ENCODE measurements at places on chromosomes 1 and 21.

DNA sequence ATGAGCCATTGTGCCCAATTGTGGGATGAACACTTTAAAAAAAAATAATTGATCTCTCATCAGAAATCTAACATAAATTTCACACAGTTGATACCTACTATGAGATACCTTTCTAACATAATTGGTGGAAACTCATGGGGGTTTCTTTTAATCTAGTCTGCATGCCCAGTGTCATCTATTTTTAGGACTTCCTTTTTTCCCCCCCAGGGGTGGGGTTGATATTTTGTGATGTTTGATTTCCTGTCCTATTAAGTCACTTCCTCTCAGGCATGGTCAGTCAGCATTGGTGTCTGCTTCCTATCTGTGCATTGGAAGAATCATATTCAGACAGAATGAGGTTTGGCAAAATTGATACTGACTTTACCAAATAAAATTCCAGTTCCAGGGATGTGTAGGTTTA is 21.5 kb downstream of the NFYC start:
- DNase-seq: no peak

DNA sequence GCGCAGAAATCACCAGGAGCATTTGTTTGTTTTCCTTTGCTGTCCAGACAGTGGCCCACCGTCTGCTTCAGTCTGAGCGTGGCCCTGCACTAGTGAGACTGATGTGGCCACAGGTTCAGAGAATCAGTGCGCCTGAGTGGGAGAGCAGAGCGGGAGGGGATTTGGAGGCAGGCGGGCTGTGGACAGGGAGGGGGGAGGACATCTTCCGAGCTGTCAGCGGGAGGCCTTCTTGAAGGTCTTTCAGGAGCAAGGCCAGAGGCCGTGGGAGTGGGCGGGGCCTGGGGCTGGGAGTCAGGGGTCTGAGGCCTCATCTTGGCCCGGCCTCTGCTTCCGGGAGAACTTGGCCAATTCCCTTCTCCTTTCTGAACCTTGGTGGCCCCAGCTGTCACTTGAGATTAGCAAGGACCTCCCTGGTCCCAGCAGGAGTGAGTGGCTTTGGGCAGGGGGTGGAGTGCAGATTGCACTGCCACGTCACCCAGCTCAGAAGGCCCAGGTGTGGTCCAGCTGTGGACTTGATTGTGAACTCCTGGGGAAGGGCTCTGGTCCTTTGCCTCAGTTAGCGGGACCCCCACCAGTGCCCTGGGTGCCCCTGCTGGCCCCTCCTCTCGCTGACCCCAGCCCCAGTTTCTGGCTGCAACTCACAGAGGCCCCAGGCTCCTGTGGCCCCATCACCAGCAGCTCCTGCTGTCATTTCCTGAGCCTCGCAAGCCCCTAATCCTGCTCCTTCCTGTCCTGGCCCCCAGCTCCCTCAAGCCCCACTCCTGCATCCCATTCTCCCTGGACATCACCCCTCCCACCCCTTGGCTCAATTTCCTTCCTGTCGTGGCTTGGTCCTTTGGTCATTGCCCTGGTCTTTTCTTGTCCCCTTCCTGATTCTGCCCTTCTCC is 8.4 kb downstream of the TNFRSF1B start:
- DNase-seq: no peak

- DNase-seq: no peak
These were observed 140.1 kb downstream of the C1orf94 start for GRCh38 chr1:34316773-34317172.

GRCh38 chr1:48371598-48371997 is 100.4 kb downstream of the SPATA6 start:
- DNase-seq: no peak

DNA sequence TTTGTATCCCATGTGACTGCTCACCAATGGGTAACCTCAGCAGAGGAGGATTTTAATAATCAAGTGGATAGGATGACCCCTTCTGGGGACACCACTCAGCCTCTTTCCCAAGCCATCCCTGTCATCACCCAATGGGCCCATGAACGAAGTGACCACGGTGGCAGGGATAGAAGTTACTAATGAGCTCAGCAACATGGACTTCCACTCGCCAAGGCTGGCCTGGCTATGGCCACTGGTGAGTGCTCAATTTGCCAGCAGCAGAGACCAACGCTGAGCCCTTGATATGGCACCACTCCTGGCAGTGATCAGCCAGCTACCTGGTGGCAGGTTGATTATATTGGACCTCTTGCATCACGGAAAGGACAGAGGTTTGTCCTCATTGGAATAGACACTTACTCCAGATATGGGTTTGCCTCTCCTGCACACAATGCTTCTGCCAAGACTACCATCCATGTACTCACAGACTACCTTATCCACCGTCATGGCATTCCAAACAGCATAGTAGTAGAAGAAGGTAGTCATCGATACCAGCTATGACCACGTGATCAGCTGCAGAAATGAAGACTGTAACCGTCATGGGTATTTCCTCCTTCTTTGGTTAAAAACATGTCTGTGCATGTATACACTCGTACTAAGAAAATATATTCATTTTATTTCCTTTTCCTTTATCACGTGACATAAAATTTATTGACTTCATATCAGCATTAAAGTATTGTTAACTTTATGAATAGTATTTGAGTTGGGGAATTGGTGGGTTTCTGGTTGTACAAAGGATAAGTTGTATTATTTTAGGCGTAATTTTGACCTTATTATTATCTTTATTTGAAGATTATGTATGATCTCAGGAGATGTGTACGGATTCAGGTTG is 562.6 kb downstream of the PTPRU start:
- DNase-seq: no peak

GRCh38 chr1:93440706-93441105 is 7.2 kb upstream of the FNBP1L start:
- DNase-seq: no peak

- no peak for DNase-seq
These were observed 267.9 kb downstream of the PTPRU start for GRCh38 chr1:29504196-29504595.

DNA sequence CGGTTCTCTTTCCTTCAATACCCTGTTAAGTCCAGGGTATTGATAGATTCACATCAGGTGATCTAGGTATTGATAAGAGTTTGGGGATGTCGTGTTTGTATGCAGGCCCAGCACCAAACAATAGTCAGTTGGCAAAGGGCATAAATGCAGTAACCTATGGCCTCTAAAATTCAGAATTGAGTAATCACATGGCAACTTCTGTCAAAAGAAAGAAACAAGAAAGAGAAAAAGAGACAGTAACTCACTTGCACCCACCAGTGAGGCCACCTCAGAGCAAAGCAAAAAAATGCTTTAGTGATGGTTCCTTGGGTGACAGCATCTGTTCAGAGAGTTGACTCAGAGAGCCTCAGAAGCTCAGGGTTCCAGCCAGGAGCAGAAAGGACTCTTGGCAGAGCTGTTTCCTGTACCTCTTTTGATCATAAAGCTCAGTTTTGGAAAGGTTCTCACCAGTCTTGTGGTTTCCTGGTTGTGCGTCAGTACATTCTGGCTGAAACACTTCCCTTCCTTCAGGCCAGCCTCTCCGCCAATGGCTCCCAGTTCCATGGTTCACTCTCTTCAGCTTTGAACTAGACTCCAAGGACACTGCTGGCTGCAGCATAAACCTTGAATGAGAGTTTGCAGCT is 70.1 kb upstream of the GORAB start:
- DNase-seq: no peak

DNA sequence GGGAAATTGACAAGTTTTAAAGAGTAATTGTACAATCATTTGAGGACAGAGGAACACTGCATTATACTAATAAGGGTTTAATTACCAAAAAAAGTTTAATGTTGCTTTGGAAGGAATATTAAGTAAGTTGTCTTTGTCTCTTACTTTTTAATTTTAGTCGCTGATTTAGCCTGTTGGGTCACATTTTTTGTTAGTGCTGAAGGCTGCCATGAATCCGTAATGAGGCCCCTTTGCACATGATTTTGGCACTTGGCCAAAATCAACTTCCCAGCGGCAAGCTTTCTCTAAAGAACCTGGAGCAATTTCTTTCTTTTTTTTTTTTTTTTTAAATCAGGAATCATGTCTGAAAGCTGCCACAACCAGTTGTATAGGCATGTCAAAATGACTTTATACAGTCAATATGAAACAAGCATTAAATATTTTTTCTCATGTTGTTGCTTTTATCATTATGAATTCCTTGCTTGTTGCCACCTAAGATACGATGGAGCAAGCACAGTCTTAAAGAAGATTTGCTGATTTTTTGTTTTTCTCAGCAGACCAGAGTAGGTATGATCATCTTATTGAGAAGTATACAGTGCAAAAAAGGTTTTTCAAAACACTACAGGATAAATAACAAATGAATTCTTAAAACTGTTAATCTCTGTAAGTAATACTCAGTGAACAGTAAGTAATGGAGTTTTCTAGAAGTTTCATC is 690.4 kb downstream of the USP25 start:
- DNase-seq: no peak

DNA sequence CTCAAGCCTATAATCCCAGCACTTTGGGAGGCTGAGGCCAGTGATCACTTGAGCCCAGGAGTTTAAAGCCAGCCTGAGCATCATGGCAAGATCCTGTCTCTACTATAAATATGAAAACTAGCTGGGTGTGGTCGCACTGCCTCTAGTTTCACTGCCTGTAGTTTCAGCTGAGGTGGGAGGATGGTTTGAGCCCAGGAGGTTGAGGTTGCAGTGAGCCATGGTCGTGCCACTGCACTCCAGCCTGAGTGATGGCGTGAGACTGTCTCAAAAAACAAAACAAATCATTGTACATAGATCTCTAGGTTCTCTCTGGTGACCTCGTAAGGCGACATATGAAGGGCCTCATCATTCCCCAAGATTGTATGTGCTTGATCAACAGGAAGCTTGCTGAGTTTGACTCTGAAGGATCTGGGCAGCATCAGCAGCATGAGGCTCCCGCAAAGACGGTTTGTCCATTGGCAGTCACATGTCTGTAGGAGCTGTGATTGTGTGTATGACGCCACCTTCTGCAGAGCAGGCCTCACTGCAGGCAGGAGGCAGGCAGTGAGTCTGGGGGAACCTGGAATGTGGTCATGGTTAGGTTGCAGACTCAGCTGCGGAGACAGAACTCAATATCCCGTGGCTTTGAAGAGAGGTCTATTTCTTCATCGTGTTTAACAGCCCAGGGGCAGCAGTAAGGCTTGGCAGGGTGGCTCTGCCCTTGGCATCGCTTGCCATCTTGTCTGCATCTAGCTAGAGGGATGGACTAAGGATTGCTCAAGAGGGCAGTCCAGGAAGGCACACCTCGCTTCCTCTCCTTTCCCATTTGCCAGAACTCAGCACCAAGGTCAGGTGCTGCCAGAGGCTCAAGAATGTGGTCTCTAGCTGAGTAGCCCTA is 14.0 kb downstream of the ATP5PO start:
- DNase-seq: peak; percentile 28

- no peak for DNase-seq
These were observed 61.3 kb downstream of the TRABD2B start for GRCh38 chr1:47935856-47936255.

GRCh38 chr1:156452907-156453306 is 47.7 kb downstream of the MEF2D start:
- DNase-seq: no peak

DNA sequence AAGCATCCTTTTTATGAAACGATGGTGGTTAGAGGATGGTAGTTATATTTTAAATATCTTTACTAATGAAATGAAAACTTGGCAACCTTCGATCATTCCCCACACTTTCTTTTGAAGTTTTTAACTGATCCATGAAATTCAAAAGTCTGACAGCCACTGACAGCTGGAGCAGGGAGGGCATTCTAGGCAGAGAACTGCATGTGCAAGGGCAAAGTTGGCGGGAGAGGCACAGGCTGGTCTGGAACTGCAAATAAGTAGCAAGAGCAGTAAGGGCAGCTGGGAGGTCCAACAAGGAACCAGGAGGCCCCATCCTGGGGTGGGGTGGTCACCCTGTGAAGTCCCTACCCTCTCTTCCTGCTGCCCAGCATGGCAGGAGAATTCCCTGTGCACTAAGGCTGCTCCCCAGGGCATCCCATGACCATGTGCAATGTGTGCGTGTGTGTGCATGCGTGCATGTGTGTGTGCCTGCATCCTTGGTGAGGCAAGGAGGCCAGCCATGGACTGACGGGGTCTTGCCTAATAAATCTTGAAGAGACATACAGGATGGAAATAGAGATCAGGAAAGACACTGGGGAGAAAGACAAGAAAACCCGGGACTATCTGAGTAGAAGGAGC is 33.1 kb upstream of the FOXO6 start:
- no peak for DNase-seq

DNA sequence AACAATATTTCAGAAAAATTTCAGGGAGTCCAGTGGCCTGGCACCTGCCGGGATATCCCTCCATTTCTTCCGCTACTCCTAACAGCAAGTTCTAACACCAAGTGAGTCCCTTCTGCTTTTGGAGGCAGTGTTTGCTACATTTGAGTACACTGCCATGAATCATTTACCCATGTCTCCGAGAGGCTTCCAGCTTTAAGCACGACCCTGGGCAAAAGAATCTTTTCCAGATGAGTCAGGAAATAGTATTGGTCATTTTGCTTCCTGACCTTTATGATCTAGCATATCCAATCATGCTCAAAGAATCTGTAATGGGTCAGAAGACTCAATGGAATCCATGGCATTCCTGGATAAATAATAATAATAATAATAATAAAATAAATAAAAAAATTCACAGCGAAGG is 60.7 kb upstream of the FMN2 start:
- DNase-seq: no peak

- no peak for DNase-seq
These were observed 26.7 kb upstream of the ZNHIT6 start for GRCh38 chr1:85734931-85735330.

GRCh38 chr1:63612564-63612963 is 19.4 kb downstream of the PGM1 start:
- DNase-seq: no peak

DNA sequence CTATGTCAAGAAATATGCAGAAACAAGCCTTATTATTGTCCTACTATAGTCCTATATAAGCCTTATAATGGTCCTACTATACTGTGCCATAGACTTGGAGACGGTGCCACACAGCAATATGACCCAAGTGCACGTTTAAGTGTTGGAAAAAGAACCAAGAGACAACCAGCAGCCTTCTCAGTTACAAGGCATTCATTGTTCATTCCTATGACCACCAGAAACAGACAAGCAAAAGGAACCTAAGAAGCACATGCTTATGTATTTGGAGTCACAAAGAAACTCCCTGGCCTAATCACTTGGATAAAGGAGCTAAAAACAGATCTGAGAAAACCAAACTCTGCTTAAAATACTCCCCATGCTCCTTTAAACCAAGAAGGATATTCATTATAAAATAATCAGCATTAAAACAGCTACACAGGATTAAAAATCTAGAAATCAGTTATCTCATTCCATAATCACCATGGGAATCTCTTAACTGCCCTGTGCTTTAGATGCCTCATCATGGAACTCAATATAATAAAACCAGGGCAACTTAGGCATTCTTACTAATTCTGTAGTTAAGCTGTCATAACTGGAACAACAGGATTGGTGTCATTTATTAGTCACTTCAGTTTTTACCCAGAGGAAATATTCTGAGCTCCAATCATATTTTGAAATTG is 7.0 kb downstream of the COLGALT2 start:
- no peak for DNase-seq
